ENCODE measurements at places on chromosomes 2 and 18.

DNA sequence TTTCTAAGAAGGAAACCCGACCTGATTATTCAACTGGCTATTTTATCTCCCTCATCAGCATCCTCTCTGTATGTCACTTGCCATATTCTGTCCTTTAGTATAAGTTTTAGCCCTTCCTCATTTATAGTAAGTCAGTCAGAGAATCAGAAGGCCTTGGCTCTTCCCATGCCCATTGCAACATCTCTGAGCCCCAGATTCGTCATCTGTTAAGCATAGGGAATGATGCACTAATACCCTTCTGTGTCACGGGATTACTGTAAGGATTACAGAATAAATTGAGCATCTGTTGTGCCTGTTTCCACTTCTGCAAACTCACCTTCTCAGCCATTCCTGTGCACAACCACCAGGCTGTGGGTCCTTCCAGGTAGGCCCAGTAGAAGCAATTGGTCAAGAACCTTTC lies 258.1 kb upstream of the RAB12 start:
- DNase-seq, result no peak

- no peak for DNase-seq
Measured at GRCh38 chr2:11865378-11865777, 118.9 kb downstream of the LPIN1 start.

DNA sequence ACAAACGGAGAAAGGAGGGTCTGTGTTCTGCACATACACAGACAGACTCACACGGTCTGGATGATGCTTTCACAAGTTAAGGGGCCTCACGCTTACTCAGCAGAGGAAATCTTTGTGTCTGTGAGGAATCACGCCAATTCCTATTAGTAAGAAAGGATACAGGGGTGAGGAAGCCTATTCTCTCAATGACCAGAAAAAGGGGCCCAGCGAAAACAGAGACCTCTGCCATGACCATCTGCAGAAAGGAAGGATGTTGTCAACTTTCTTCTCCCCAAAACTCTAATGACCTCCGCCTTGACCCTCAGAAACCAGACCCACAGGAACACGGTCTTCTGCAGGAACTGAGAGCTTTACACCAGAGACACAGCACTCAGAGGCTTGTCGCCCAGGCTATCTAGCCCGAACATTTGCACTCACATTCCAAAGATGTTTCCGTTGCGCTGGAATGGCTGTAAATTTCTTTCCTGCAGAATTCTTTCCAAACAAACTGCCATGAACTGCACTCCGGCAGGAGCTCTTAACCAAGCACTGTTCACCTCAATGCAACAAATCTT lies 186.3 kb downstream of the TCF4 start:
- no peak for DNase-seq

GRCh38 chr2:161733025-161733424 lies 108.8 kb downstream of the SLC4A10 start:
- no peak for DNase-seq

Data from hypothalamus (tissue), 51 donors.